ENCODE measurements at places on chromosomes 3 and 15. TPM values are rescaled to one million over a fixed set of nuclear protein-coding genes. Genes with fewer than 3 reads are reported as not detected.

- DNase-seq = no peak
These were observed 38.6 kb downstream of the RFTN1 start for GRCh38 chr3:16474920-16475319.

DNA sequence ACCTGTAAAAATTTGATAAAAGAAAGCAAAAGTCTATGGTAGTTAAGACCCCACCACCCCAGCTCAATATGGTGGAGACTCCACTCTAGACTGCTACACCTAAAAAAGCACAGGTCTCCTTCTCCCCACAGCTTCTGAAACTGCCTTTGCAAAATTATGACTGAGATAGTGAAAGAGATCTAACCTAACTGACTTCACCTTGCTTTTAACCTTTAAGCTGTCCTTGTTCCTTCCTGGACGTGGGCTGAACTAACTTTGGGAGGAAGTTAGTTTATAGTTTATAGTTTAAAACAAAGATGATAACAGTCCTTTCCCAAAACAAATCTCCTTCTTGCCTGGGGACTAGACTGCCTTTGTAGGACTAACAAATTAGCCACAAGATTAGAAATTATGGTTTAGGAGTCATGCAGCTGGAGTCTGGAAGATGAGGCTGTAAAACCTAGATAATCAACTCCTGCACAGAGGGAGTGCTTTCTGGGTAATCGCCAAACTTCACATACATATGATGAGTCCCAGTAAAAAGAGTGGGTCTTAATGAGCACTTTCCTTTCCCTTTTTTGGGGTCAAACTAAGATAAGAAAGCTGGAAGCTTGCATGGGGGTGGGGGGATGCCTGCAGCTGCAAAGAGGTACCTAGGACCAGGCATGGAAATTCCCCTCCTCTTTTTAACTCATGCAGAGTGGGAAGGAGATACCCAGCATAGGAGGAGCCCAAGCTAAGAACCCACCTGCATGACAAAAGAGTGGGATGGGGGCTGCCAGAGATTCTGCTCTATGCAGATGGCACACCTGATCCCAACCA lies 17.5 kb downstream of the CCR8 start:
- no peak for DNase-seq

The SLC12A8 gene
- 0.52 TPM for total RNA-seq

The PPP2R3A gene
- 105 TPM for total RNA-seq

The PKM gene
- total RNA-seq = 1,059 TPM
